ENCODE measurements at places on chromosomes 1 and 21.
A peak's percentile ranks its signal among the peaks of the same experiment; 100 is the strongest.

DNA sequence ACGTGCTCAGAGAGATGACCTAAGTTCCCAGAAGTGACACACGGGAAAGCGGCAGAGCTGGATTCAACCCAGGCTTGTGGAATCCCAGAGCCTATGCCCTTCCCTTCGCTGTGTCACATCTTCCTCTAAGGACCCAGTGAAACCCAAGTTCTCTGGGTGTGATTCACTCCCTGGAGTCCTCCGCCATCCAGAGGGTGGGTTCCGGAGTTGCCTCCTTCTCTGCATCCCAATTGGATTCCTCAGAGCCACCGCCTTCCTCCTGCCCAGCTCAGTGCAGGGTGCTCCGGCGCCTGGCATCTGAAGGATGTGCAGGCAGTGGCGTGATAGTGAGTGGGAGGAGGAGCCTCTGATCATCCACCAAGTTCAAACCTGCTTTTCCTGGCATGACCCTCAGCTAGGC lies 20.7 kb upstream of the RCC2 start:
- no peak for DNase-seq

DNA sequence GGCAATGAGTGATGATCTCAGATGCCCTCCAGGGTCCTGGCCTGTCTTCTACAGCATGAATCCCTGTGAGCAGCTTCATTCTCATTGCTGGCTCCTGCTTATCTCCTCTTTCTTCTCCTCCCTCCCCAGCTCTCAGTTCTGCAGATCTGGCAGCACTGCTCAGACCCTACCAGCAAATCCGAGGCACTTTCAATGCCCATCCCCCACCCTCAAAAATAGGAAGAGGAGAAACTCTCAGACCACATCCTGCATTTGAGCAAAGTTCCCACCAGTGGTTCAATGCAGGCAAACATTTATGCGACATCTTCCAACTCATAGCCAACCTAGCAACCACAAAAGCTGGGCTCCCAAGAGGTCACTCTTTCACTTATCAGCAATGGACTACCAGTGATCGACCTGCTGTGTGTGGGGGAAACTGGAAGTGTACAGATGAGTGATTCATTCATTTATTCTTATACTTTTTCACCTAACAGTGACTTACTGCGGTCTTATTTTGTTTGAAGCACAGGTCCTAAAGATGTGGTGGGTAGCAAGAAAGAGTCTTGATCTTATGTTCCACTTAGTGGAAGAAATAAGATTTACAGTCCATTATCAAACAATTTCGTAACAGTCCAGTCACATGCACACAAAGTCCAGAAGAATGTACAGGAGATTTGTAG lies 5.8 kb upstream of the CHI3L2 start:
- DNase-seq: peak; percentile 45

GRCh38 chr1:234402939-234403338 lies 29.7 kb downstream of the COA6 start:
- no peak for DNase-seq

DNA sequence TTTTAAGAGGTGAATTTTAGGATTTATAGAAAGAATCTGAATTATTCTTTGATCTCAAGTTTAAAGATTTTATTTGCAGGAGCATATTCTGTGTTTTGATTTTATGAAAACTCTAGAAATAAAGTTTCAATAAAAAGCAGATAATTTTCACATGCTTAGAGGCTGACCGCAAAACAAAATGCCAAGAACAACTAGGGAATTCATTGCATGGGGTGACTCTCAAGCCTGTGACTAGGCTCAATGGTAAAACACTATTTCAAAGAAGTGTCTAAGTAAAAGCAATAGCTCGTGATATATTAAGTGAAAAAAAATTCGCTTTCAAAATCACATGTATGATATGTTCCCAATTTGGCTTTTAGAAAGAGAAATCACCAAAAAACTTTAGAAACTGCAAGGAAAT lies 49.6 kb downstream of the RPL5 start:
- no peak for DNase-seq

DNA sequence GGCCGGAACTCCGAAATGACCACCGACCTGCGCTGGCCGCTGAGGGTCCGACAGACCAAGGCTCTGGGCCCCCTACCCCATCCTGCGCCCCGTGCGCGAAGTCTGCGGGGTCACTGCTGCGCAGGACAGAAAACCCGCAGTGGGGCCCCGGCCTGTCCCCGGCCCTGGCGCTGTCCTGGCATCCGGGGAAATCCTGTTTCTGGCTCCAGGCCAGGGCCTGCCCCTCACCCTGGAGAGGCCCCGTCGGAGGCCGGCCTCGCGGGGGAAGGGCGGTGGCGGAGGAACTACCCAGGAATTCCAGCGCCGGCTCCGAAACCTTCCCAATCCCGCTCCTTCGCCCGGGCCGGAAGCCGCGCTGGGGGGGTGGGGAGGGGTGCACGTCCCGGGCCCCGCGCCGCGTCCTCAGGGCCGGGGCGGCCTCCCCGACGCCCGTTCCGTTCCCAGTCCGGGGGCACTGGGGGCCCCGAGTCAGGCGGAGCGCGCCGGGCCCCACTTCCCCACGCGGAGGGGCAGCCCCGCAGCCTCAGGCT lies 77.0 kb downstream of the MORN1 start:
- DNase-seq: no peak

All from stimulated activated naive CD4-positive, alpha-beta T cell treated with Interleukin-2 at 50 U/mL for 16 hours (primary cell).